HAP-1 (cell line): ENCODE measurements at places on chromosomes 1 and 21.

- DNase-seq: no peak
These were observed 11.6 kb upstream of the SESN2 start for GRCh38 chr1:28247612-28248272.

- no peak for DNase-seq
These were observed 257.7 kb upstream of the SGIP1 start for GRCh38 chr1:66276218-66276617.

DNA sequence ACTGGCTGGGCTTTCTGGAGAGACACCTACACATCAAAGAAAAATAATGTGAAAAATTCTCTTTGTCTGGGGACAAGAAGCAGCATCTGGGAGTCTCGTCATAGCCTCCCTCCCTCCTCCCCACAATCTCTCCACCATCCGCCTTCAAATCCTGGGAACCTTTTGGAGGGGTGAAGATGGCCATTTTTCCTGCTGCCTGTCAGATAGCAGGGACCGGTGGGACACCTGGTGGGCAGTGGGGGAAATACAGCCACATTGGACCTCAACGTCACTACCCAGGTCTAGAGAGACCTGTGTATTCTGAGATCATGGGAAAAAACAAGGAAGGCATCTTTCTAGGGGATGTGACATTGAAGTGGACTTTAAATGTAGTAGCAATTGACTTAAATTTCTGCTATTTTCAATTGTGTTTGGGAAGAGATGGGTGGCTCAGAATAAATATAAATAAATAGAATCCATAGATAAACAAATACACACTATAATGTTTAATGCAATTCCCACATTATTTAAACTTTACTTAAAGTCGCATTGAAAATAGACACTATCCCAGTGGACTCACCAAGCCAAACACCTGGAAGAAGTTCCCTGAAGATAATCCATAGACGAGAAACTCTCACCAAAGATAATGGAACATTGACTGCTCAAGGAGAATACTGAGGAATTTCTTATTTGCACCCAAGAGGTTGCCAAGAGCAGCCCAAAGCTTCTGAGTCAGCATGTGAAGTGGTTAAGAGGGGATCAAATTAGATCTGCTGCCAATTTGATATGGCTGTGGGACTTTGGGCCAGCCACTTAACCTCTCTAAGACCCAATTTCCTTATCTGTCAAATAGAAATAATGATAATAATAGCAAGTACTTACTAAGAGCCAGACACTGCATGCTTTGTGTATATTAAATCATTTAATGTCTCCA lies 147.6 kb upstream of the CAMK1G start:
- peak; percentile 92 for DNase-seq

- DNase-seq: no peak
These were observed 51.8 kb downstream of the CD160 start for GRCh38 chr1:145771056-145771455.

GRCh38 chr1:111174070-111174469 lies 26.4 kb downstream of the DENND2D start:
- DNase-seq: no peak

GRCh38 chr1:150259217-150259616 lies 1.6 kb downstream of the CA14 start:
- DNase-seq: no peak

GRCh38 chr21:46483300-46484295 lies 24.9 kb downstream of the DIP2A start:
- DNase-seq: no peak

- DNase-seq: no peak
These were observed 5.1 kb upstream of the ETV3L start for GRCh38 chr1:157104598-157105293.

GRCh38 chr21:35399002-35399530 lies 350.0 kb upstream of the RUNX1 start:
- no peak for DNase-seq

- no peak for DNase-seq
These were observed 28.9 kb upstream of the LAPTM5 start for GRCh38 chr1:30786264-30786991.

DNA sequence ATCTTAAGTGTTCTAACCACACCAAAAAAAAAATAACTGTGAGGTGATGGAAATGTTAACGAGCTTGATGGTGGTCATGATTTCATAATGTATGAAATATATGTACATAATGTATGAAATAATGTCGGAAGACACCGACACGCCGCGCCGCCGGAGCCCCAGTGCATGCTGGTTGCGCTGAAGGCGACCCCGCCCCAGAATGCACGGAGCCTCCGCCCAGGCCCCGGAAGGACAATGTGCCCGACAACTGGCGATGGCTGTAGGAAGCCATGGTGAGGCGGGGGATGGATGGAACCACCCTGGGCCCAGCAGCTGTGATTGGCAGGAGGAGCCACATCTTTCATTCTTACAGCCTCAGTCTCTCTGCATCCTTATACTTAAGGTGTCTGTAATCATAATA lies 7.4 kb downstream of the OR2T10 start:
- no peak for DNase-seq

DNA sequence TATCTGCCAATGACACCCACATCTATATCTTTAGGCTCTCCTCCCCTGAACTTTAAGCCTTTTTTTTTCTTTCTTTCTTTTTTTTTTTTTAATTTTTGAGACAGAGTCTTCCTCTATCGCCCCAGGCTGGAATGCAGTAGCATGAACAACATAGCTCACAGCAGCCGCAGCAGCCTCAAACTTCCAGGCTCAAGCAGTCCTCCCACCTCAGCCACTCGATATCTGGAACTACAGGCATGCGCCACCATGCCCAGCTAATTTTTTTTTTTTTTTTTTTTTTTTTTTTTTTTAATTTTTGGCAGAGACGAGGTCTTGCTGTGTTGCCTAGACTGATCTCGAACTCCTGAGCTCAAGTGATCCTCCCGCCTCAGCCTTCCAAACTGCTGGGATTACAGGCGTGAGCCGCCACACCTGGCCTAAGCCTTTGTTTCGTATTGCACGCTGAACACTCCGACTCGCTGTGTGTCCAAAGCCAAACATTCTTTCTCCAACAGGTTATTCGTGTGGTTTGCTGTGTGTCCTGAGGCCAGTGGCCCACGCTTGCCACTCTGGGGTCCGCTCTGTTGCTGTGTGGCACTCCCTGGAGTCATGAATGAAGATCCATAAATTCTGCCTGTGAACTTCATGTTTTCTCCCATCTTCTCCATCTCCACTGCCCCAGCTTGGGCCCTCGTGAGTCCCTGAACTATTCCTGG lies 119.4 kb downstream of the CAMTA1 start:
- DNase-seq: no peak

DNA sequence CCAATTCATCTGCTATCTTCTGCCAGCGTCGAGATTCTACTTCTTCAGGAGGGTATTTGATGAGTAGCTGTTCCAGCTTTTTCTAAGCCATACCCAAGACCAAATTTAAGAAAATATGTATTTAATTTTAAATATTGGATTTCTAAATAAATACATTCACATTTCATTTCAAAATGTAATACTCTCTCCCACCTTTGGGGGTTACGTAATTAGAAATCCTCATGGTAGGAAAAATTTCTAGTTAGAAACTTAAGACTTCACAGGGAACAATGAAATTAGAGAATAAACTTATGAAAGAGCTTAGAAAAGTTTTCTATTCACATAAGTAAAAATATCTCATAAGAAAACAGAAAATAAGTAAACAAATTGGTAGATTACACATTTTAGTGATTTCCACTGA lies 102.9 kb downstream of the ZZZ3 start:
- no peak for DNase-seq

GRCh38 chr1:50424045-50424883 lies 1.0 kb upstream of the DMRTA2 start:
- peak; percentile 48 for DNase-seq

DNA sequence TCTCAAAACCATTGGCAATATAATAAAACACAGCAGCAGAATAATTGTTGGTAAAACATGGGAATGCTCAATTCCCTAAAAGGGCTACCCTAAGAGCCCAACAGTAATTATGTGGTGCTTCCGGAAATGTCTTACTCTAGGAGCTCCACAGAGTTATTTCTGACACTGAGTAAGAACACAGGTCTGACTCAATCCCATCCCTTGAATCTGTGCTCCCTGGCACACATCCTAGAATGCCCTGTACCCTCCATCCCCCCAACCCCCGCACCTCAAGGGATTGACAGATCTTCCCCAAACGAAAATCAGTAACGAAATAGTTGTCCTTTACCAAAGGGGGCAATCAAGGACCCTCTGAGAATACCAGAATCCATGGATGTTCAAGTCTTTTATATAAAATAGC lies 71.9 kb downstream of the SMYD2 start:
- no peak for DNase-seq

- DNase-seq: no peak
These were observed 77.9 kb downstream of the NEK7 start for GRCh38 chr1:198234520-198235251.

DNA sequence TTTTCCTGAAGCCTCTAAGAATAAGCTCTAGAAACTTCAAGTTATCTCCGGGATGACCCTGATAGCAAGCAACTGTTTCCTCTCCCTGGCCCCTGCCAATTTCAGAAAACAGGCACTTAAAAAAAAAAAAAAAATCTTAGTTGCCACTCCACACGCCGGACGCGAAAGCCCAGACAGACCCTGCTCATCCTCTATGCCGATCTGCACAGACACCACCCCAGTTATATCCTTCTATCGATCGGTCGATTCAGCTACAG lies 1.7 kb downstream of the ANP32E start:
- DNase-seq: no peak

DNA sequence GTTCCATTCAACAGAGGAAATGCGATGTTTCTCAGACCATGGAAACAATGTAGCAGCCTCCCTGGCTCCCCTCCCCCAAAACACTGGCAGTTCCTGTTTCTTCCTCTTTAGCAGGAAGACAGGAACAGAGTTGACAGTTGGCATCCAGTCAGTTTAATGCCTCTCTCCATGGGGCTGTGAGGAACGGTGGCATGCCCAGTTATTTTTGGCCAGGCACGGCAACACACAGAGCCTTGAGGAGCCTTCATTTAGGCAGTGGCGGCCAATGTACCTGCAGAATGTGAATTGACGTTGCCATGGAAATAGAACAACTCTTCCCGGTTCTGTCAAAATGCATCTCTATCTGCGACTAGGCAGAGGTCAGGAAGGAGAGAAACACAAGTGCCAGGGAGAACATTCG lies 330.6 kb downstream of the DSCAM start:
- no peak for DNase-seq

DNA sequence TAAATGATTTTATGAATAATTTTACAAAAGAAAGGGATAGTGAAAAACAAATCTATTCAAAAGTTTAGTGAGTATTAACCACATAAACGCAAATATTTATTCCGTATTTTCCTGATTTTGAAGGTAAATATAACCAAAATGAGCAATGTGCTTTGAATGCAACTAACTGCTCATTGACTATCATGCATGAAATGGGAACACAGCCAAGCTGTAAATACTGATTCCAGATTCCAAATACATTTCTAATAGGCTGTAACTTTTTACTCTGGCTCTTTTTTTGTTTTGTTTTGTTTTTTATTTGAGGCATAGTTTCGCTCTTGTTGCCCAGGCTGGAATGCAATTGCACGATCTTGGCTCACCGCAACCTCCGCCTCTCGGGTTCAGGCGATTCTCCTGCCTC lies 41.8 kb downstream of the SELENOF start:
- DNase-seq: no peak

- DNase-seq: no peak
These were observed 13.8 kb downstream of the SNX7 start for GRCh38 chr1:98675282-98675681.

GRCh38 chr1:19644681-19645410 lies 735 bp downstream of the NBL1 start:
- peak; percentile 52 for DNase-seq

DNA sequence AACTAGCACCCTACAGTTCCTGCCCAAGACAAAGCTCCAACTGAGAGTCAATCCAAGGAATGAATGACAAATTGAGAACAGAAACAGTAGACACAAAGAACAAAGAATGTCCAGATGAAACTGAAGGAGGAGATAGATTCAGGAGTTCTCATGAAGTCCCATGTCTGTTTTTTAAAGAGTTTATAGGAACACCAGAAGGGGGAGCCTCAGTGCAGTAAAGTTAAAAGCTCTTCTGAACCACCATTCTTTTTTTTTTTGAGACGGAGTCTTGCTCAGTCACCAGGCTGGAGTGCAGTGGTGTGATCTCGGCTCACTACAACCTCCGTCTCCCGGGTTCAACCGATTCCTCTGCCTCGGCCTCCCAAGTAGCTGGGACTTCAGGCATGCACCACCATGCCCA lies 323.6 kb downstream of the MRPL39 start:
- DNase-seq: peak; percentile 50
